ENCODE measurements at places on chromosomes 5 and 9. TPM values are rescaled to one million over a fixed set of nuclear protein-coding genes. Genes with fewer than 3 reads are reported as not detected.
A peak's percentile ranks its signal among the peaks of the same experiment; 100 is the strongest.

The POU5F2 gene
- total RNA-seq, result 1.9 TPM

The RAD50 gene
- 44.2 TPM for total RNA-seq

The STKLD1 gene
- total RNA-seq, result not detected

The PDCD1LG2 gene
- 3.6 TPM for total RNA-seq

The CCDC152 gene
- 0.45 TPM for total RNA-seq

The RGS7BP gene
- total RNA-seq, result 0.93 TPM

The SLC4A9 gene
- total RNA-seq, result 0.22 TPM

The ANKRD18B gene
- total RNA-seq, result not detected

The C8G gene
- not detected for total RNA-seq

- DNase-seq, result no peak
Measured at GRCh38 chr5:96997265-96997859, 61.5 kb downstream of the LNPEP start.

DNA sequence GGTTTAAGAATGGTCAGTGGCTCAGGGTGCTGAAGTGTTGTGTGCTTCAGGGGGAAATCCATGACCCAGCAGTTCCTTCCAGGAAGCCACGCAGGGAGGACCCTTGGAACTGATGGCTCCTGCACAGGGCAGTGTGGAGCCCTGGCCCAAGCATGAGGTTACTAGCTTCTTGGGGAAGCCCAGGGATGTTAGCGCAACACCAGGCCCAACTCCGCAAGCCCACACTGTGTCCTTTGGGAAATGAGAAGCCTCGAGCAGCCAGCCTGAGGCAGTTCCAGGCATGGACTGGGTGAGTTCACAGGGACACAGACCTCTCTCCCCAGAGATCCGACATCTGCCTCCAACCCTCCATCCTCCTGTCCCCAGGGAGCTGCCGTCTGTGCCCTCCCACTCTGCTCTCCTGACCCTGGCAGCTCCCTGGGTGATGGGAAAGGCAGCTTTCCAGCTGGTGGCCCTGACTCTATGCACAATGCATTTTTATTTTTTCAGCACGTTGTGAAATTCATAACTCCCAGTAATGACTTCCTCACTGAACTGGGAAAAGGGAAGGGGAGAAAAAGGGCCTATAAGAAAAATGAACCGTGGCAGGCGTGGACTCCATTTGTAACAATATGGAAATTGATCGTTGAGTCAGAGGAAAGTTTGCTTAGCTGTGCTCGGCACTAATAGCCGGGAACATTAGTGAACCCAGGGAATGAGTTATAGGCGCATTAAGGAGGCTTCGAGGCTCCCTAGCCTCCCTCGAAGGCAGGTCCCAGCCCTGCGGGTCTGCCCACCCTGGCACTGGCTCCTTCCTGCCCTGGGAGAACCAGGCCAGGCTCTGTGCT, 34.1 kb downstream of the LMX1B start:
- DNase-seq, result no peak

DNA sequence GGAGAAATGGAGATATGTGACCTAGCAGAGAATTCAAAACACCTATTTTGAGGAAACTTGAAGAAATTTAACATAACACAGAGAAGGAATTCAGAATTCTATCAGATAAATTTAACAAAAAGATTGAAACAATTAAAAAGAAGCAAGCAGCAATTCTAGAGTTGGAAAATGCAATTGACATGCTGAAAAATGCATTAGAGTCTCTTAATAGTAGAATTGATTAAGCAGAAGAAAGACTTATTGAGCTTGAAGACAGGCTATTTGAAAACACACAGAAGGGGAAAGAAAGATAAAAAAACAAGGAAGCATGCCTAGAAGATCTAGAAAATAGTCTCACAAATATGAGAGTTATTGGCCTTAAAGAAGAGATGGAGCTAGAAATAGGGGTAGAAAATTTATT, 87.8 kb upstream of the SLC1A1 start:
- no peak for DNase-seq

GRCh38 chr5:95900383-95900958, 61.2 kb downstream of the ELL2 start:
- no peak for DNase-seq

DNA sequence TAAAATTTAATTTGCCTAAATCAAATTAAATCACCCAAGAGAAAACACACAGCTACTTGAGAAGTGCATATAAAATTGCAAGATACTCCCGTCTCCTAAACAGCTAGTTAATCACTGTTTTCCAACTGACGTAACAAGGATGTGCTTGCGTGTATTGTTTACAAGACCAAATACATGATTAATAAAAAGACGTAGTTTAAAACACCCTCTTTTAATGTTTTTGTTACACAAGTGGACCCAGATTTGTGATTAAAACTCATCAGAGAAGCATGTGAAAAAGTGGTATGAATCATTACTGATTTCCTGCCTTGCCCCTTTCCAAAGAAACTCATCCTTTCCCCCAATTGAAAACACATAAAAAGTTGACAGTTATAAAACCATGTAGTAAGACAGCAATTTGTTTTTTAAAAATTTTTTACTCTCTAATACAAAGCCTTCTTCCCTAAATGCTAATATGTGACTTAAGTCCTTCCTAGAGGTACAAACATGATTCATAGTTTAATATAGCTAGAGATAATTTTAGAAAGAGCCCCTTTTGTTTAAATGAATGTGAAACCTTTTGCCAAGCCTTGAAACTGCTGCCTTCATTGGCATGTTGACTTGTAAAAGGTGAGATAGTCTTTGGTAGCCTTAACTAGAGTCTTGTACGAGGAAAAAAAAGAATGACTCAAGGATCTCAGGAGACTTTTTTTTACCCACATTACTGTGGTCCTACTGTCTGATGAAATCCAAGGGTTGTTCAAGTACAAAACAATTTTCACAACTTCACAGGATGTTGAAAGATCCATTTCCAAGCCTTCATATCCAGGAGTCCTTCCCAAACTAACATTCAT, 61.4 kb upstream of the FST start:
- DNase-seq, result no peak

DNA sequence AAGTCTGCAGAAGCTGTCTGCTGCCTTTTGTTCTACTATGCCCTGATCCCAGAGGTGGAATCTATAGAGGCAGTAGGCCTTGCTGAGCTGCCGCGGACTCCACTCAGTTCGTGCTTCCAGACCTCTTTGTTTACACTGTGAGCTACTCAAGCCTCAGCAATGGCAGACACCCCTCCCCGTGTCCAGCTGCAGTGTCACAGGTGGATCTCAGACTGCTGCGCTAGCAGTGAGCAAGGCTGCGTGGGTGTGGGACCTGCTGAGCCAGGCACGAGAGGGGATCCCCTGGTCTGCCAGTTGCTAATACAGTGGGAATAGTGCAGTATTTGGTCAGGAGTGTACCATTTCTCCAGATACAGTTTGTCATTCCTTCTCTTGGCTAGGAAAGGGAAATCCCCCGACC, 99.6 kb downstream of the SLCO4C1 start:
- no peak for DNase-seq

DNA sequence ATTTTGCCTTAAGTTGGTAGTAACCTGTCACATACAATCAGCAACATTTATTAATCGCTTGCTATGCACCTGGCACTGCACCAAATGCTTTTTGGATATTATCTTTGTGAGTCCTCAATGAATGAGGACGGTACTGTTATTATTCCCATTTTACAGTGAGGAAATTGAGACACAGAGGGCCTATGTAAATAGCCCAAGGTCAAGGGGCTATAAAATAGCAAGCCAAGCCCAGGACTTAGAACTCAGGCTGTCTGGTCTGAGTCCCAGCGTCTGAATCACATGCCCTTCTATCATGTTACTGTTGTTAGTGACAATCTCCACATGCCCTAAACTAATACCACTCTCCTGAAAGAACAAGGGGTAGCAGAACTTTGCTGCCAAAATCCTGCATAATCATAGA, 60.0 kb downstream of the ERAP1 start:
- DNase-seq, result no peak

GRCh38 chr5:135173662-135174290, 139.7 kb upstream of the PITX1 start:
- no peak for DNase-seq

- DNase-seq, result no peak
Measured at GRCh38 chr5:140054086-140054689, 11.1 kb upstream of the NRG2 start.

DNA sequence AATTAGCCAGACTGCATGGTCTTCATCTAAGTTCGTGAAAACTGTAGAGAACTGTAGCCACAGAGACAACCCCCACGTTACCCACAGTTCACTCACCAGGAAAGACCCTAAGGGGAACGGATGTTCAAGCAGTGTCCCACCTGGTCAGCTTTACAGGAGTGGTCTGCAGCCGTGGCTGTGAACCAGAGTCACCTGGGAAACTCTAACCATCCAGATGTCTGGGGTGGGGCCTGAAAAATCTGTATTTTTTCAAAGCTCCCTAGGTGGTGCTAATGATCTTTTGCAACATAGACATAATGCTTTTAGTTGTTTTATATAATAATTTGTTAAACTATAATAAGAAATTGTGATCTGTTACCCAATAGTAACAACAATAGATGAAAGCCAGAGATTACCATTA, 47.7 kb upstream of the ANGPTL2 start:
- peak; percentile 41 for DNase-seq

- DNase-seq, result no peak
Measured at GRCh38 chr9:18756712-18757125, 276.3 kb downstream of the SAXO1 start.

- DNase-seq, result peak; percentile 72
Measured at GRCh38 chr9:98864281-98865174, 57.1 kb downstream of the GALNT12 start.

- DNase-seq, result no peak
Measured at GRCh38 chr5:36656556-36656955, 50.1 kb downstream of the SLC1A3 start.

GRCh38 chr5:139243425-139243970, 45.3 kb upstream of the SIL1 start:
- DNase-seq, result no peak

- no peak for DNase-seq
Measured at GRCh38 chr5:118144540-118144939, 843.8 kb downstream of the DTWD2 start.

- no peak for DNase-seq
Measured at GRCh38 chr9:38061326-38061977, 7.6 kb downstream of the SHB start.

DNA sequence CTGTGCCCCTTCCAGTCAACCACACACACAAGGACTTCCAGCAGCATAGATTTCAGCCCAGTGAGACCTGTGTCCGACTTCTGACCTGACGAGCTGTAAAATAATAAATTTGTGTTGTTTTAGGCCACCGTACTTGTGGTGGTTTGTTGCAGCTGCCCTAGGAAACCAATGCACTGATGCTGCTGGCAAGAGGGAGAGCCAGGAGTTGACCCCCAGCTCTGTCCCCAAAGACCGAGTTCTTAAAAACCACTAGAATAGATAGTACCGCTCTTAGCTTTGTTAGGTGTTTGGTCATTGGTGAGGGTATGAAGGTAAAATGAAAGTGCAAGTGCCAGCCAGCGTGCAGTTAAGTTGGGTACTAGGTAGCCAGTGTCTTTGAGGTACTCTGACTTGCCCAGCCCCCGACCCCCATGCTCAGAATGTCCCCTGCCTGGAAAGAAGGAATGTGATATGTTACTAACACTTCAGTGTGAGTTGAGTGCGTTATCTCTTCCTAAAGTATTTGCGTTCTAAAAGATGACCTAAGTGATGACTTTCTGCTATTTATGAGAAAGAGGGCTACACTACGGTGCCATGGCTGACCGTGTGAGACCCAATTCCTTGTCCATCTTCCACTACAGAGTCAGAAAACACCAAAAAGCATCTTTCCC, 185.6 kb downstream of the AOPEP start:
- no peak for DNase-seq
